ENCODE measurements at places on chromosomes 7 and 10.

GRCh38 chr10:112115781-112116385 lies 67.7 kb downstream of the GPAM start:
- peak; percentile 16 for DNase-seq

DNA sequence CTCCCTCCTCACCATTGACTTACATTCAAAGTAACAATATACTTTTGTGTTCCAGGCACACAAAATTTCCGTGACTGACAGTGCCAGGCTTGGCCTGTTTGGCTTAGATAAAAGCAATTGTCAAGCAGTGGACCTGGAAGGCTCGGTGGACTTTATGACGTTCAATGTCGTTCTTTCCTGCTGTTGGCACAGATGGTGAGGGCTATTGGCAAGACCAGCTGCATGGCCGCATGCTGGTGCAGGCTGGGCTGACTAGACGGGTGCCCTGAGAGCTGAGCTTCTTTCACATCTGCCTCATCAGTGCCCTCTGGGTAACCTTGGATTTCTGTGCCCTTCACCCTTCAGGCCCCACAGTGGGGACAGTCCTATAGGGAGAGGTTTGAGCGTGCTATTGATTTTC lies 45.2 kb downstream of the WIPF3 start:
- no peak for DNase-seq

DNA sequence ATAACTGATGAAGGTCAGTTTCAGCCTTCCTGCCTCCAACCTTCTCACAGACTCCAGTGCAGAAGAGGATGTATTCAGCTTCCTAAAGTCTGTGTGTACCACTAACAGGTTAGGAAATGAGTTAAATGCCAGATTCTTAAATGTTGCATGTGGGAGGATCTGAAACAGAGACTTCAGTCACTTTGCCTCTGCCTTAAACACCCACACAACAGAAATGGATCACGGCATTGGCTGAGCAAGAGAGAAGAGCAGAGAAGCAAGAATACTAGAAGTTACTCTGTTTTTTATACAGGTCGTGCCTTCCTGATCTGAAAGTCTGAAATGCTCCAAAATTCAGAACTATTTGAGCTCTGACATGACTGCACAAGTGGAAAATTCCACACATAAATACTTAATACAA lies 98.9 kb upstream of the ARHGAP21 start:
- no peak for DNase-seq

- no peak for DNase-seq
These were observed 26.3 kb upstream of the AMZ1 start for GRCh38 chr7:2661602-2662272.

DNA sequence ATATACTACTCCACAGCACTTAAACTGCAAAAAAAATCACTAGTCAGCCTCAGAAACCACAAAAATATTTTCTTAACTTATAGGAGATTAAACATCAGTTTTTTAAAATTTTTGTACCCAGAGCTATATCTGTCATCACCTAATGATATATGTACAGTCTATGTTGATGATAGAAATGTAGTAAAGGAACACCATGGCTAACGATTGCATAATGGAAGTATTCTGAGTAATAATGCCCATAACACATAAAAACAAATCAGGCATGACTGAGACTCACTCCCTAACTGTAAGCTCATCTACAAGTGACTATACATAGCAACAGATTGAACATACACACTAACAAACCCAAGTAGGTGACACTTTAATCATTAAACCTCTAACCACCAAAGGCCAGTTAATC lies 51.3 kb downstream of the TSPAN12 start:
- DNase-seq, result no peak

DNA sequence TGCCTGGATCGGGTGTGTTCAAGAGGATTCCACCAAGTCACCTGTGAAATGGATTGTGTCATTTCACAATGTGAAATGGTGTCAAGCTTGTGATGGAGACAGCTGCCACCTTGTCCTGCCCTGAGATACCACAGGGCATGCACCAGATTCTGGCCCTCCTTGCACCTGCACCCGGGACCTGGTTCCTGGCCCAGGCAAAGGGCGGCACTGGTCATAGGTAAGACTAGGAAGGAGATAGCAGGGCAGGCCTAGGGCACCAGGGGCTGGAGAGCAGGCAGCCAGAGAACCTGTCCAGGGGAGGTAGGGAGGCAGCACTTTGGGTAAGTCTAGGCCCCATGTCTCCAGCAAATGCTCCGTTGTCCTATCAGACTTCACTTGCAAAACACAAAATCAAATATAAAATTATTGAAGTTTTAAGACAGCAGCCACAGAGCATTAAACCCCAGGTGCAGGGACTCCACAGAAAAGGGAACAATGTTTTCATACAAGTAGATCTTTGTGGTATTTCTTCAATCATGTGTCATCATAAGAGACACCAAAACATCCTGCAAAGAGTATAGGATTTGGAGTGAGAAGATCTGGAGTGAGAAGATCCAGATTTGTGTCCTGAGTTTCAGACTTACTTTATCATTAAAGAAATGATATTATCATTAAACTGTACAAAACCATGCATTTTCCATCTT lies 22.7 kb upstream of the ZNF800 start:
- no peak for DNase-seq

DNA sequence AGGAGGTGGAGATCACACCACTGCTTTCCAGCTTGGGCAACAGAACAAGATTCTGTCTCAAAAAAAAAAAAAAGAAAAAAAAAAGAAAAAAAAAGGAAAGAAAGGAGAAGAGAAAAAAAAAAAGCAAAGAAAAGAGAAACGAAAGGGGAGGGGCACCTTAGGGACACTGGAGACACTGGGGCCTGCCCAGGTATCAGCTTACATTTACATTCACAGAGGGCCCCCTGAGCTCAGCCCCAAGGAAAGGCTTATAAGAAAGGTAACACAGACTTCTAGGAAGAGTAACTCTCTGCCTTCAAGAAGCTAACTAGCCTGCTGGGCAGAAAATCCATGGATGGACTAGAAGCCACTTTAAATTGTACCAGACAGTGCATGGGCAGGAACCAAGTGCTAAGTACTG lies 108.8 kb downstream of the NPY start:
- no peak for DNase-seq

GRCh38 chr10:118800920-118801319 lies 46.1 kb upstream of the CACUL1 start:
- DNase-seq, result no peak

DNA sequence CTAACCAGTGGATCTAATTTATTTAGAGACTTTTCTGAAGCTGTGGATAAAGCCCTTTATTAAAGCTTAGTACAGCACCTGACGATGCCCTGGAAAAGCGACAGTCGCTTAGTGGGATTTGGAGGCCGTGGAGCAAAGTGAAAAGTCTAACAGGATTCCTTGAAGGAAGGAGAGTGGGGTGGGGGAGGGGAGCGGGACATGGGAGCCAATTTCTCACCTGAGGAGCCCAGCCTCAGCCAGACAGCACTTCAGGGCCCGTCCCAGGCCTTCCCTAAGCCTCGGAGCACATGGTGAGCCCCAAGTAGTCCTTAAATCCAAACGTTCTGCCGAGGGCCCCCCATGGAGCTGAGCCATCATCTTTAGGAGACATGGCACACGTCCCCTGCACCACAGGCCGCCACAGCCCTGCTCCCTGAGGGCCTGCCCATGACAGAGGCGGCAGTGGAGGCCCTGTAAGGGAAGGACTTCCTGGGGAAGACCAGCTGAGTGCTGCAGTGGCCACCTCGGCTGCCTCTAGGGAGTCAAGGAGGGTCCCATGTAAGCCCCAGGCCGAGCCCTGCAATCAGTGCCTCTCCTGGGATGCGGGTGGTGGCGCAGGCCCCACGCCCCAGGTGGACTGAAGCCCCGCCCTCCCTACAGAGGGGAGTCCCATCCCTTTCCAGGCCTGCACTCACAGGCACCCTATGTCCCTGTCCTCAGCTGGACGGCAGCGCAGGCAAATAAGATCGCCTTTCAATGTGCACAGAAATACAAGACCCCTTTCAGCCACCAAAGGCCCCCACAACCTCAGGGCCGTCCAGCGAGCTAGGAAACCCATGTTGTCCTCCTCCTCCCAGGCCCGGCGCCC lies 187.0 kb downstream of the MAD1L1 start:
- no peak for DNase-seq

DNA sequence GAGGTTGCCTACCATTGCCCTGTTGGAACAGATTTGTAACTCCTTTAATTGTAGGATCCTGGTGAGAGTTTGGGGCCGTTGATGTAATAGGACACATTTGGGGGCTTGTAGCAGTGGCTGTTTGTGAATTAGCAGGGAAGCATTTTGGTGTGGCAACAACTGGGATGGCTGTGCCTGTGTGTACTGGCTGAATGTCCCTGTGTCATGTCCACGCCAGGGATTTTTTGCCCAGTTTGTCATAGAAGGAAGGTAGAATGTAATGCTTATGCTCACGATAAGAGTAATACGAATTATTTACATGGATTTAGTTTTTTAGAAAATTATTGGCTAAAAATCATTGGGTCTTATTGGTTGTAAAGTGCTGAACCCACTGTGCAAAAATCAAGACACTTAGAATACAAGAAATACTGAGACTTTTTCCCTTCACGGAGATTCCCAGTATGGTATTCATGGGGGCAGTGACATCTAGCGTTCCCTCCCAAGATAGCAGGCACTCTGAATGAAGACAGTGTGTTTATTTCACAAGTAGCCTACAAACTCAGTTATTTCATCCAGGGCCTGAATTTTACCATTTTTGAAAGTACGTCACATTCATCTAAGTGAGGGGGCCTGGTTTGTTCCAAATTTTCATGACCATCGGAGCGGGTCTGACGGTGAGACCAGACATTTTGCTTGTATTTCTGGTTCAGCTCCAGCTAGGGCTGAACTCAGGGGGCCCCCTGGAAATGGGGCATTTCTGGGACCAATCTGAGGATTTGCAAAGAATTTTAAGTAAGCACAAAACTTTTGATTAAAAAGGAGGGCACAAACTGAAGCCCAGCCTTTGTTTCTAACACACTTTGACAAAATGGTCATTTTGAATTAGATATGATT lies 74.7 kb downstream of the CACNB2 start:
- no peak for DNase-seq

GRCh38 chr10:968546-969199 lies 19.6 kb upstream of the GTPBP4 start:
- DNase-seq, result no peak

- DNase-seq, result no peak
These were observed 175.3 kb upstream of the KMT2E start for GRCh38 chr7:104838537-104839299.

DNA sequence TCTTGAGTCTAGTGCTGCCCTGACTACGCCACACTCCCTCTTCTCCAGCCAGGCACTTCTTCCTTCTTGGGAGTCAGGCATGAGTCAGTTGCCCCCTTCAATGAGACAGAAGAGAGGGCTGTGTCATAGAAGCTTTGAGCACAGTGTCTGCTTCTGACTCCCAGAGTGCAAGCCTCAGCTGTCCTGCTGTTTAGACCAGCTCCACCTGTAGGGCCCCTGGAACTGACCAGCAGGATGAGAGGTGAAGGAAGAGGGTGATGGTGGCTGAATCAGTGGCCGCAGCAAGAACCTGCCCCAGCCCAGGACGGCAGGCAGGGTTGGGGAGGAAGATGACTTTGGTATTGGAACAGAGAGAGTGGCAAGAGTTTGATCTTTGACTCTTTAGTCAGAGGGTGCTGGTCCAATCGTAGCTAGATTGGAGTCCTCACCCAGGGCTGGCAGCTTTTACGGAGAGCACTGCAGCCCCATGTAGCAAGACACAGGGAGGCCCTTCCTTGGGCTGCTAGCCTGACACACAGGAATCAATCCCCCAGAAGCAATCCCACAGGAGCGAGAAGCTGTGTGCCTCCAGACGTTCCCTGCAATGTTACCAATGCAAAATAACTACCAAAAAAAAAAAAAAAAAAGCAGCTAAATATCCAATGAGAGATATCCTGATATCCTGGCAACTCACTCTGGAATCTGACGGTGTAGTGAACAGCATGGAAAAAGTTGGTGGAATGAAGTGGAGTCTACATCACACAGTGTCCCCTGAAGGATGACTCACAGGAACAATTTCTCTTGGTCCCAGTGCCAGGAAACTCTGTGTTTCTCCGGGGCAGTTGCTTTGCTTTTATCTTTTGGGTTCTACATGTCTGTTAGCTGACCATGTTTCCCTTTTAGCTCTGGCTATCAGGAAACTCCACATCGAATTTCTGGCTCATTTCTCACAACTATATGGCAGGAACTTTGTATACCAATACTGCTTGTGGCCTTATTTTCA lies 6.9 kb downstream of the C10orf62 start:
- no peak for DNase-seq

DNA sequence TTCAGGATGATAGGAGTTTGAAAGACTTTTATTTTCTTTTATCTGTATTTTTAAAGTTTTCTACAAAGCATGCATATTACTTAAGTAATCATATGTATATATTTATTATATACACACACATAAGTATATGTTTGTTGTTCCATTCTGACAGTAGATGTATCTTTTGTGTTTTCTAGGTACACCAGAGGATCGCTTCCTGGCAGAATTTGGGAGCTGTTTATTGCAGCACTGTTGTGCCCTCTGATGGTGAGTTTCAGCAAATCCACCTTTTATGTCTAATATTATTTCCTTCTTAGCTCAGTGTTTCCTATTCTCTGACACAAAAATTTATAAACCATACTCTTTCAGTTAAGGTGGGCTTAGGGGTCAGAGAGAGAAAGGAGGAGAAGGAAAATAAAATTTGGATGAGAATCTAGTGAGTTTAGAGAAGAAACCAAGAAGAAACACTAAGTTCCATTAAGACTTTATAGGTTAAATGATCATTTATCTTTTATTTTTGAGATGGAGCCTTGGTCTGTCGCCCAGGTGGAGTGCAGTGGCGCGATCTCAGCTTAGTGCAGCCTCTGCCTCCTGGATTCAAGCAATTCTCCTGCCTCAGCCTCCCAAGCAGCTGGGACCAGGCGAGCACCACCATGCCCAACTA lies 59.2 kb upstream of the OIT3 start:
- DNase-seq, result no peak

GRCh38 chr7:107077699-107078516 lies 33.4 kb downstream of the PRKAR2B start:
- DNase-seq, result no peak

DNA sequence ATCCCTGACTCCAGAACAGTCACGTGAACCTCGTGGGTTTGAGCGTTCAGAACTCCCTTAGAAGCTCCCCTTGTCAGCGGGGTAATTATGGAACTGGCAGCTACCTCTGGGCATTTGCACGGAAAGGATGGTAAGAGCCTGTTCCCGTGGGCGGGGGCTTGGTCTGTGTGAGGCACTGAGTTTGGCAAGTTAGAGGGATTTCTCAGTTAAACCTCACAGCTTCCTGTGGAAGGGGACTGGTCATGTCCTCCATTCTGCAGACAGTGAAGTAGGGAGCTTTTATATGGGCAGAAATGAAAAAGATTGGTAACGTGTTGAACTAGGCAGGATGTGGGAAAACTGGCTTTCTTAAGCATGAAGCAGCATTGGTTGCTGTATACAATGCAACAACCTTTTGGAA lies 16.0 kb downstream of the PALD1 start:
- no peak for DNase-seq

- no peak for DNase-seq
These were observed 107.9 kb downstream of the CYTH3 start for GRCh38 chr7:6164491-6164890.

- no peak for DNase-seq
These were observed 116.2 kb upstream of the SH2B2 start for GRCh38 chr7:102170393-102170970.
